Lower lobe of right lung (tissue), 2 donors: ENCODE measurements at places on chromosomes 4 and X.

- no peak for DNase-seq
Observed at GRCh38 chrX:38816155-38816554, 14.9 kb downstream of the MID1IP1 start.

DNA sequence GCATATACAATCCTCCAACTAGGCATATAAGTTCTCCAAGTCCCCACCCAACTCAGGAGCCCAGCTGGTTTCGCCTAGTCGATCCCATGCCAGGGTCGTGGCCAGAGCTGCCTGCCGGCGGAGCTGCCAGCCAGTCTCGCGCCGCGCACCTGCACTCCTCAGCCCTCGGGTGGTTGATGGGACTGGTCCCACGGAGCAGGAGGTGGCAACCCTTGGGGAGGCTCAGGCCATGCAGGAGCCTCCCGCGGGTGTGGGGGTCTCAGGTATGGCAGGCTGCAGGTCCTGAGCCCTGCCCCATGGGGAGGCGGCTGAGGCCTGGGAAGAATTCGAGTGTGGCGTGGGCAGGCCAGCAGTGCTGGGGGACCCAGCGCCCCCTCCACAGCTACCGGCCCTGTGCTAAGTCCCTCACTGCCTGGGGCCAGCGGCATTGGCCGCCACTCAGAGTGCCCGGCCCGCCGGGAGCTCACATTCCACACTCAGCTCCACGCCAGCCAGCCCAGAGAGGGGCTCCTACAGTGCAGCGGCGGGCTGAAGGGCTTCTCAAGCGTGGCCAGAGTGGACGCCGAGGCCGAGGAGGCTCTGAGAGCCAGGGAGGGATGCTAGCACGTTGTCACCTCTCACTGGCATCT, 1086.4 kb upstream of the PCDH10 start:
- no peak for DNase-seq

GRCh38 chrX:52865343-52865998, 2.4 kb downstream of the XAGE3 start:
- no peak for DNase-seq

- DNase-seq: no peak
Observed at GRCh38 chr4:188903986-188904385, 764.7 kb downstream of the TRIML1 start.

GRCh38 chr4:167842487-167842886, 249.8 kb upstream of the ANXA10 start:
- no peak for DNase-seq

DNA sequence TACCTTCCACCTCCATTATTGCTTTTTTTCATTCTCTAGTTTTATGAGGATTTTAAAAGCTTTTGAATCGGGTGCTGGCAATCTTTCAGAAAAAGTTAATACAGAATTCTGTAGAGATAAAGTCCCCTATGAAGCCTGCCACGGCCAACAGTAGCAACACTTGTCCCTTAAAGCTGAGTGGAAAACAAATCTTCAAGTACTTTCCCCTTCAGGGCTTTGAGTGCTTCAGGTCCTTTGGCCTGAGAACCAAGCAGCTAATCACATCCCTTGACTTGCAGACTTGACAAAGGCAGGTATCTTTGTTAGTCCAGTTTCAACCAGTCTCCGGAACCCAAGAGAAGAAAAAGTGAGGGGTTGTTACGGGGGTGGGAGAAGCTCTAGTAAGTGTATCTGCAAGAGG, 144.4 kb downstream of the ATG4A start:
- DNase-seq: no peak

GRCh38 chr4:32032136-32032672, 1312.0 kb downstream of the PCDH7 start:
- no peak for DNase-seq

GRCh38 chr4:152258804-152259708, 276.8 kb downstream of the FBXW7 start:
- no peak for DNase-seq

DNA sequence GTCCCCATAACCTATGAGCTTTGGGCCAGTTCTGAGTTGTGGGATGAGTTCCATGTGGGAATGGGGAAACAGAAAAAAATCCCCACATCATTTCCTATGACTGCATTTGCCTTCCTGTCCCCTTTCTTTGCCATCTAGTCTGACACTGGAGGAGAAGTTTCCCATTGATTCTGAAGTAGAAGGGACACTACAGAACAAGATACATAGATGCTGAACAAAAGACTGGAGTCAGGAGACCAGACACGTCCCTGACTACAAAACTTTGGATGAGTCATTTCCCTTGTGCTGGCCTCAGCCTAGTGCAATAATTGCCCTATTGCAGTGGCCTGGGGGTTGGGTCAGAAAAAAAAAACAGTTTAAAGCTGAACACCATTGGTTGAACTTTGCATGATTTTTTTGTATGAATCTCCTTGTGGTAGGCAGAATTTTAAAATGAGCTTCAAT, 22.1 kb downstream of the BEX3 start:
- no peak for DNase-seq

GRCh38 chr4:88511236-88511635, 12.3 kb downstream of the PYURF start:
- DNase-seq: no peak

DNA sequence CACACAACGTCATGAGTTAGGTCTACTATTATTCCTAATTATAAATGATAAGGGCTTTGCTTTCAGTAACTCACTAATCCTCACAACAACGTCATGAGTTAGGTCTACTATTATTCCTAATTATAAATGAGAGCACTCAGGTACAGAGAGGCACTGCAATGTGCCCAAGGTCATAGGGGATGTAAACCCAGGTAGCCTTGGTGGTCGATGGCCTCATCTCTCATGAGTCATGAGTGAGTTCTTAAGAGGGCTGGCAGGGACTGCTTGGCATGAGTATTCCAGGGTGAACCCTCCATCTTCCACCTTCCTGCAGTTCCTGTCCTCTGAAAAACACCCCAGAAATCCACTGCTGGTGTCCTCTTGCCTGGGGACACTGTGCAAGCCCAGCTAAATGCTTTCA, 317.1 kb downstream of the STK32B start:
- no peak for DNase-seq

DNA sequence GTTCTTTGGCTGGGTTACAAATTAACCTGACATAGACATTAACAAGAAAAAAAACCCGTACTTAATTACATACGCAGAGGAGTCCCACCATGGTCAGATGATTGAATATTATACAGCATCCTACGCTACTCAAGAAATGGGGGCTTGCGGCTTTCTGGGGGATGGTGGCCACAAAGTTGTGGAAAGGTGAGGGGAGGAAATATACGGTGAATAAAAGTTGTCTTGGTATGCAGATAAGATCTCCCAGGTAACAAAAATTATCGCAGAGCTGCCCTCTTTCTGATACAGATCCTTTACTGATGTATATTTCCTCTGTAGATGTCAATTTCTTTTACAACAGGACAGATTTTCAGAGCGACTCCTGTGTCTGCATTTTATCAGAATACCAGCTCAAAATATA, 890 bp downstream of the DCAF16 start:
- DNase-seq: no peak

GRCh38 chrX:40581336-40581920, 658 bp downstream of the ATP6AP2 start:
- no peak for DNase-seq

DNA sequence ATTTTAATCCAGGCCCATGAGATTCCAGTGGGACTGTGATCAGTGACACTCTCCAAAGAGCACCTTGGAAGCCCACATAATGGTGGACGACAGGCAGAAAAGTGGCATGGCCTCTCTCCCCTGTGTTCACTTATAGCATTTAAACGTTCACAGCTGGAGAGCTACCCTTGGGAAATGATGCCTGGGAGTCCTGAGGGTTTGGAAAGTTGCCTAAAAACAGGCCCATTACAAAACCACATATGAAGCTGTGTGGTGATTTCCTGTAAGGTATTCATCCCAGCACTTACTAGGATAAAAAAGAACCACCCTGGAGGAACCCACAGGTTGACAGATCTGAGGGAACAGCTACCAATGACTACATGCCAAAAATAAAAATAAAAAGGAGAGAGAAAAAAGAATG, 193.2 kb downstream of the RASL11B start:
- DNase-seq: no peak

GRCh38 chrX:80432863-80433262, 12.6 kb downstream of the TENT5D start:
- DNase-seq: no peak

DNA sequence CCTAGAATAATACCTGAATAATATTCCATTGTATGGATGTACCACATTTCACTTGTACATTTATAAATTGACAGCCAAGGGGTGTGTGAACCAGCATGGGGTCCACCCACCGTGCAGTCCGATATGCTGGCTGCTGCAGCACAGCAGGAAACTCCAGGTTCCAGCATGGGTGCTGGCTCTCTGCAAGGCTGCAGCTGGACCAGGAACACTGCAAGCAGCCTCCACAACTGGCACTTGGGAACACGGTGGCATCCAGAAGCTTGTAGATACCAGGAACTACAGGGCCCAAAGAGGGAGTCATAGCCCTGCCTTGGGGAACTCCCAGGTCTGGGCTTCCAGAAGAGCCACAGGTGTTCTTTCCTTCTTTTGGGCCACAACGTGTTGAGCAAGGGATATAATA, 91.2 kb downstream of the NXF2 start:
- DNase-seq: no peak

DNA sequence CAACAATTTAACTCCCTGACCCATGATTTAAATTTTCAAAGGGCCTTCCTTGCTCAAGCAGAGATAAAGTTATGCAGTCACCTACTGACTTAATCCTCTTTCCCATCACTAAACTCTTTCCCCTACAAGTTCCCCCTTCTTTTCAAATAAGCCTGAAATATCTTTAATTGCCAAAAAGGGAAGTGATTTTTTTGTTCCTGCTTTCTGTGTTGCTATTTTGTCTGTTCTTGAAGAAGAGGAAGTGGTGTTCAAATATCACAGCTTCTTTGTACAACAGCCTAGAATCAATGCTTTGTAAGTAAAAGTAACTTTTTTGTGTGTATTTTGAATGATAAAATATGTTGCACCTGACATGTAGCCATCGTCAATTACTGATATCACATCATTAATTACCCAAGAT, 595.9 kb downstream of the CENPC start:
- no peak for DNase-seq

GRCh38 chr4:140242357-140243277, 88.6 kb upstream of the MAML3 start:
- peak; percentile 56 for DNase-seq

GRCh38 chr4:180009316-180009715, 2233.9 kb upstream of the TENM3 start:
- DNase-seq: no peak

- DNase-seq: no peak
Observed at GRCh38 chr4:15515106-15515505, 45.4 kb downstream of the CC2D2A start.

DNA sequence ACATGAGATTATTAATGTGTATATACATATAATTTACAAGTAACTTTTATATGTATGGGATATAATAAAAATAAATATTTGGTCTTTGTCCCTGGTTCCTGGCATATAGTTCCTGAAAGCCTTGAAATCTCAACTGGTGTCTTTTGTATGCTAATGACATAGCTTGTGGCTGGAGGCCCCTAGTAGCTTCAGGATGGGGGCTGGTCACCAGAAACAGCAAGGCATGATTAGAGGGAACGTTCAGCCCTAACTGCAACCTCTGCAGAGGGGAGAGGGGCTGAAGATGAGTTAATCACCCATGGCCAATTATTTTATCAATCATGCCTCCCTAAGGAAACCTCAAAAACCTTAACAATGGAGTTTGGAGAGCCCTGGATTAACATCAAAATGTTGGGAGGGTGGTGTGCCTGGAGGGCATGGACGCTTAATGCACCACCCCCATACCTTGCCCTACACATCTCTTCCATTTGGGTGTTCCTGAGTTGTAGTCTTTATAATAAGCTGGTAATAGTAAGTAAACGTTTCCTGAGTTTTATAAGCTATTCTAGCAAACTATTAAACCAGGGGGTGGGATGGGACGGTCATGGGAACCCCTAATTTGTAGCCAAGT, 21.3 kb downstream of the PIN4 start:
- DNase-seq: no peak

DNA sequence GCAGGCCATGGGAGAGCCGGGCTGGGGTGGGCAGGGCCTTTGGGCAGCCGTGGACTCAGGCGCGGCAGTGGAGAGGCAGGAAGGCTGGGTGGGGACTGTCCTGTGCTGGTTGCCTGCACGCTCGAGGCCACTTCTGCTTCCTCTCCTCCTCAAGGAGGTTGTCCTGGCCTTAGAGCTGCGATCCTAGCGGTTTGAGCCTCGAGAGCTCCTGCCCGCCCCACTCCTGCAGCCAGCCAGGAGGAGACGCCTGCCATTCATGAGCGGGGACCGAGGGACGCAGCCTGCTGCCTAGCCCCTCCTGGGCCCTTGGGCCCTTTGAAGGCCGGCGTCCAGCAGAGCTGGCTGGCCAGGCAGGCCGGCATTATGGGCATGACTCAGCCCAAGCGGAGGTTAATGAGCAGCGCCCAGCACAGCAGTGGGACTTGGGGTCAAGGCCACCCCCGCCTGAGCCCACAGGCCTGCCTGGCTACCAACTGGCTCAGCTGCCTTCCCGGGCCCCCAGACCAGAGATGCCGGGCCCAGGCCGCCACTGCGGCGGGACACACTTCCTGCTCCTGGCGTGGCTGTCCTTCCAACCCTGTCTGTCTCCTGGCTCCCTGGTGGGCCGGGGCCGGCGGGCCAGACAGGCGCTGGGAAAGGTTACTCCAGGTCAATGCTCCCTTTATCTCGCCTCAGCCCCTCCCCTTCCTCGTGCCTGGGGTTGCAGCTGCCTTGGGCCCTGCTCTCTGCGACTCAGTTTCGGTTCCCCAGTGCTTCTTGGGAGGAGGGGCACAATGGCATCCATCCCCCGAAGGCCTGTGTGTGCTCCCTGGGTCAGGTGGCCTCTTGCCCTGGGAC, 1.8 kb downstream of the ABCD1 start:
- peak; percentile 83 for DNase-seq

DNA sequence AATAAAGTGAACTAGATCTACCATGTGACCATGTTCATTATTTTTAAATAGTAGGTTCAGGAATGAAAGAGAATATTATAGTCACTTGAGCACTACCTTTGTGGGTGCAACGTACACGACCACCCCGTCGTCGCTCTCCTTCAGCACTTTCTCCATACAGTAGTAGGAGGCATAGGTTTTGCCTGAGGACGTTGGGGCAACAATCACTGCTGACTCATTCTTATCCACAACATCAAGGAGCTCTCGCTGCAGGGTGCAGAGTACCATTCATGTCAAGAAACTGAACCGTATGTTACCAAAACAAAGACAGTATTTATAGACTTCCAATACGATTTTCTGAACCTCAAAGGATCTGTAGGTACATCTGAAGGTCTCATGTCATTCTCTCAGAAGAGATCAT, 44.7 kb downstream of the DDX60 start:
- DNase-seq: no peak
